ENCODE measurements at places on chromosomes 3 and 15.

DNA sequence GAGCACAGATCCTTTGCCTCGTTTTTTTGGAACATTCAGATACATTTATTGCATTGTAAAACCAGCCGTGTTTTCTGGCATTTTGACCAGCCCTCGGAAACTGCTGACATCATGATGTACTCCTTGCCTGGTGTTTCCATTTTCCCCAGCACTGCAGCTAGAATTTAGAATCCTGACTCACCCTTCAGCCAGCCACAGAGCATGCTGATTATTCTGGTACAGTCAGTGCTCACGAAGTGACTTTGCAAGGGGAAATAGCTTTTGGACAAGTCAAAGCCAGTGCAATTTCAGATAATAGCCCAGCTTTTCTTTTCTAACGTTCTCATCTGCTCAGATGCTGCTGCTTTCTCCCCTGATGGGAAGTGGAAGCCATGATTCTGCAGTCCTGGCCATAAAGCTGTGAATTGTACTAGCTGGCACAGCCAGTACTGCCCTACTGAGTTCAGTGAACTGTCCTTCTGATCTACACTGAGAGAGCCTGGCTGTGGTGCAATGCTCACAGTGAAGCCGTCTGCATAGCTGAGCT is 12.1 kb upstream of the CNBP start:
- no peak for DNase-seq

DNA sequence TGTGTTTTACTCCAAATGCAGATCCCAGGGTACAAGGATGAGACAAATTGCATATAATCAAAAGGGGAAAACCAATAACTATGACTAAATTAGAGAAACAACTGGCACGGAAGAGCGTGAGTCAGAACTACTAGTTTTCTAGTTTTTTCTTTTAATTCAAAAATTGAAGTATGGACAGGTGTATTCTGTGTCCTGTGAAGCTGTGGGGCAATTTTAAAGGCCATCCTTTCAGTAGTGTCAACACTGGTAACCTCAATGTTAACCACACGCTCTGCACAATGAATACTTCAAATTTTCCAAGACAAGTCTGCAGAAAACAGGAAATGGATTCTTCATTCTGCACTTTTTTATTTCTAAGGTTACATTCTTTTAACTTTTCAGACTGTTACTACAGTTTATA is 32.5 kb upstream of the GOLGA8A start:
- DNase-seq: no peak

- DNase-seq: no peak
Observed at GRCh38 chr3:187833799-187834578, 88.7 kb upstream of the BCL6 start.

GRCh38 chr3:126478581-126479310 is 3.1 kb upstream of the ZXDC start:
- DNase-seq: no peak

DNA sequence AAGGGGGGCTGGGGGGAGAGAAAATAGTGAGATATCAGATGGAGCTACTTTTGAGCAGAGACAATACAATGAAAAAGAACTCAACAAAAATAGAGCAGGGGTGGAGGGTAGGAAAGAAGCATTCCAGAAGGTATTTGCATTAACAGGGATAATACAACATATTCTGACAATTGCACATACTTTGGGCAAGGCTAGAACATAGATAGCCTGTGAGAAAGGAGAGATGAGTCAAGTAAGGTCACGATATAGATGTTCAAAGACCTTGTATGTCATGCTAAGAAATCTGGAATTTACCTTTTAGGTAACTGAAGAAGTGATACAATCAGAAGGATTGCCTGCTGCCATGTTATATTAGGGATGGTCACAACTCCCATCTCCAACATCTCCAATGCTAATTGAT is 155.2 kb downstream of the GSK3B start:
- DNase-seq: no peak

DNA sequence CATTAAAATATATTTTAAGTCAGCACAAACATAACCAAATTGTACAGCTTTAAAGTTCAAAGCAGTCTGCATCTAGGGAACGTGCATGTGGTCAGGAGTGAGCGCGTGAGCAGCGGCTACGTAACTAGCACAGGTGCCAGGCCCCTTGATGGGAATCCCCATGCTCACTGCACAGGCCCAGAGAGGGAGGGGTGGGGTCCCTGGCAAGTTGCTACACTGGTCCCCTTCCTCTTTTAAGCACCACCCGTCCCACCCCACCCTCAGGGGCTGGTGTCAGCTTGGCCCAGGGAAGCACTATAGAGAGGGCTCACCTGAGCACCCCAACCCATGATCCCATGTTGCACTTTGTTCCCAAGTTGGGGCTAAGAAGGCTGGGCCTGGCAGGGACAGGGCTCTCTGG is 835 bp upstream of the GMPPB start:
- no peak for DNase-seq

GRCh38 chr15:88608607-88609181 is 12.4 kb upstream of the AEN start:
- no peak for DNase-seq

DNA sequence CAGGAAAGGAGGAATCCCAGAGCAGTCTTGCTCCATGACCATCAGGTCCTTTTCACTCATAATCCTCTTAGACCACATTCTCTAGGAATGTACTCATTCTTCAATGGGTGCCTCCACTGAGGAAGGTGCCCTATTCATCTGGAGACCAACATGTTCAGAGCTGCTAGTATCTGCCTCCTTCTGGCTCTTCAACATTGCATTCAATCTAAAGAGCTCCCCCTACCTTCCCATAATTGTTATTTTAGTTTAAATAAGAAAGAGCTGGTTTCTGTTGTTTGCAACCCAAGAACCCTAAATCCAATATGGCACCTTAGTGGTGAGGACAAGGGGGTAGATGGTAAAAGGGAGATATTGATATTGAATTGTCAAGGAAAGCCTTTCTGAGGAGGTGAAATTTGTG is 67.6 kb downstream of the SCN11A start:
- no peak for DNase-seq

GRCh38 chr3:122602011-122602710 is 24.7 kb downstream of the PARP15 start:
- DNase-seq: no peak

All from NCI-H1417 treated with DMSO at 0.1 percent for 48 hours (cell line).